ENCODE measurements at places on chromosomes 1 and 21.

DNA sequence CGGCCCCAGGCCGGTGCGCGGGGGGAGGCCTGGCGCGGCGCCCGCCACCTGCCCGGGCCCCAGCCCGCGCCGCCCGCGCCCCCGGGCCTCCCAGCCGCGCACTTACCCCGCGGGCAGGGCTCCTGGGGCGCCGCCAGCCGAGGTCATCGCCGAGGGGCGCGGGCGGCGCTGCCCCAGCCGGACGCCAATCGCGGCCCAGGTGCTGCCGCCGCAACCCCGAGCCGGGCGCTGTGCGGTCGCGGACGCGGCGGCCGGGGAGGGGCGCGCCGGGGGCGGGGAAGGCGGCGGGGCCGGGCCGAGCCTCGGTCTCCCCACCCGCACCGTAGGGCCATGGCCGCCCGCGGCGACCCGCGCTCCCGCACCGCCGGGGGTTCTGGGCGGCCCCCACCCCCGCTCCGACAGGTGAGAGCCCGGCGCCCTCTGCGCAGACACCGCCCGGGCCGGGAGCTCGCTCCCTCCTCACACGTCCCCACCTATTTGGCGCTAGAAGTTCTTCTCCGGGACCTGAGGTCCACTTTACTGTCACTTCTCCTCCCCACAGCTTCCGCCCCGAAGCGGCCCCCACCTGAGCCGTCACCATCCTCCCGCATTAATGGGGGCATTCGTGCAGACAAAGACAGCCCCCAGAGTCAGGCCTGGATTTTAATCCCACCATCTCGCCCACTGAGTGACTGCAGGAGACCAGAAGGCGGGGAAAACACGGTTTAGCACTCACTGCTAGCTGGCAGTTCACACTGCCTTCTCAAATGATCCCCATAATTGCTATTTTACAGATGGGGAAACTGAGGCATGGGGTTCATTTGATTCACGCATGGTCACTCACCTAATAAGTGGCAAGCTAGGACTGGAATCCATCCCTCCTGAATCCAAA is at the start of gene TTC39A:
TSS of gene TTC39A (minus strand) at position 232 of the 871 bp plus-strand sequence. CDS start at position 147, 85 bp downstream.
- no peak for DNase-seq

GRCh38 chr1:110262296-110262695 is 52.2 kb downstream of the KCNC4 start:
- DNase-seq = no peak

- no peak for DNase-seq
Measured at GRCh38 chr1:204626381-204626780, 59.2 kb downstream of the LRRN2 start.

DNA sequence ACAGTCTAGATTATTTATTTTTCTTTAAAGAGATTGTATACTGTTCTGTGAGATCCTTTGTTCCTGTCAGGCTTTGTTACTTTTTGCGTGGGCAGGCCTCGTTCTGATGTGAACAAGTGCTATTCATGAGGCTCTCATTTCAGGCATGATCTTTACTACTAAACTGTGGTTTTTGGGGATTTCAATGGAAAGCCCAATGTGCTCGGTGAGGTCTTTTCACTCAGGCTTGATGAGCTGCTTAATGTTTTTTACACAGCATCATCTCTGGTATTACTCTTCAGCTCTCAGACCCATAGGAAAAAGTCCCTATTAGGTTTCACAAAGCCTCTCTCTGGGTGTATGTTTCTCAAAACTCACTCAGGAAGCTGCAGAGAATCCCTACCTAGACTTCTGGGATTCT is 419.4 kb downstream of the GPATCH2 start:
- DNase-seq = no peak

- DNase-seq = no peak
Measured at GRCh38 chr21:14308234-14308633, 74.7 kb downstream of the HSPA13 start.

DNA sequence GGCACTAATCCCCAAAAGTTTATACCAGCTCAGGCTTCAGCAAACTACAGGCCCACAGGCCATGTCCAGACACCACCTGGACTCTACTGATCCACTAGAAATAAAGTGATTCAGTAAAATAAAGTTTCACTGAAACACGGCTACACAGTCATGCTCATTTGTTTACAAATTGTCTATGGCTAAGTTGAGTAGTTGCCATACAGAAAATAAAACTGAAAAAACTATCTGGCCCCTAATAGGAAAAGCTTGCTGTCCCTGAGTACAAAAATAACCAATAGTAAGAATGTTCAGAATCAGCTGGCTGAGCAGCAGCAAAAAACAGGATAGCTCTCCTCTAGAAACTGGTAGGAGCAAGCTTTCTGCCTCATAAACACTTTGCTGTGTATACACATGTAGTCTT is 221.5 kb downstream of the RERE start:
- DNase-seq = no peak

- DNase-seq = no peak
Measured at GRCh38 chr1:17200756-17201155, 4.2 kb upstream of the PADI1 start.

DNA sequence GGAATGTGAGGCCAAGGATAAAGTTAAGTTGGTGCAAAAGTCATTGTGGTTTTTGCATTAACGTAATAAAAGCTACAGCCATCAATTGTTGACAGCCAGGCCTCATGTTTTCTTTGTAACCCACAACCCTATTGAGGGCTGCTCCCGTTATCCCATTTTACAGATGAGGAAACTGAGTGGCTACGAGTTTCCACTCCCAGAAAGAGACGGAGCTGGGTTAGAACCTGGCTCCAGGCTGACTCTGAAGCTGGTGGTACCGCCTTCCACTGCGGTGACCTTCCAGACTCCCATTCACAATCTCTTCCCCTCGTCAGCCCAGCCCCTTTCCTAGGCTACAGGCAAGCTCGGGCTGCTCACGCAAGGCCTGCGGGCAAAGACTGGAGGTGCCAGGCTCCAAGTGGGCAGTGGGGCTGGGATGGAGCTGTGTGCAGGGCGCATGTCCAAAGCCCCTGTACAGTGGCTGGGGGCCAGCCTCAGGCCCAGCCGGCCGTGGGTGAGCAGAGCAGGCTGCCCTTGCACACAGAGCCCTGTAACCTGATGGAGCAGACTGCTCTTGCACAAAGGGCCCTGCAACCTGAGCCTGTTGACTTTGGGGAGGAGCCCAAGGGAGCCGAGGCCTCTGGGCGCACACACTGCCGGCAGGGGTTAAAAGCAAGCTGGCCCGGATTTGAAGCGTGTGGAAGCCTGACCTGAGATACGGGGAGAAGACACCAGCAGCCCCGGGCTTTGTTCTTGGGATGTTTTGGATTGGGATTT is 97.4 kb upstream of the TMPRSS2 start:
- no peak for DNase-seq

GRCh38 chr21:44773291-44773932 is 28.2 kb downstream of the UBE2G2 start:
- no peak for DNase-seq

GRCh38 chr21:36099000-36099399 is 29.2 kb downstream of the CBR1 start:
- DNase-seq = no peak

DNA sequence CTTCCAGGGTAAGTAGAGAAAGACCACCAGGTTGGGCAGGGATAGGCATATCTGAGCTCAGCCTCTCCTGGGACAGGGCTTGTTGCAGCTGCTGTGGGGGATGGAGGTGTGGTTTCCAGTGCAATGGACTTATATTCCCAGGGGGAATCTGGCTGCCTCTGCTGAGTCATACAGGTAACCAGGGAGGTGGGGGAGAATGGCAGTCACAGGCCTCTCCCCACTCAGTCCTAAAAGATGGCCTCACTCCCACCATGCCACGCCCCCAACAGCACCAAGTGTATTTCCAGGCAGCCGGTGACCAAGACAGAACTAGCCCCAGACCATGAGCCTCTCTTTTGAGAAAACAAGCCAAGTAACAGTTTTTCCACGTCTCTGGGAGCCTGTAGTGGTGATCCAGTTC is 1240.7 kb downstream of the BRINP3 start:
- DNase-seq = no peak

GRCh38 chr1:228920831-228921230 is 185.6 kb downstream of the RHOU start:
- DNase-seq = no peak

DNA sequence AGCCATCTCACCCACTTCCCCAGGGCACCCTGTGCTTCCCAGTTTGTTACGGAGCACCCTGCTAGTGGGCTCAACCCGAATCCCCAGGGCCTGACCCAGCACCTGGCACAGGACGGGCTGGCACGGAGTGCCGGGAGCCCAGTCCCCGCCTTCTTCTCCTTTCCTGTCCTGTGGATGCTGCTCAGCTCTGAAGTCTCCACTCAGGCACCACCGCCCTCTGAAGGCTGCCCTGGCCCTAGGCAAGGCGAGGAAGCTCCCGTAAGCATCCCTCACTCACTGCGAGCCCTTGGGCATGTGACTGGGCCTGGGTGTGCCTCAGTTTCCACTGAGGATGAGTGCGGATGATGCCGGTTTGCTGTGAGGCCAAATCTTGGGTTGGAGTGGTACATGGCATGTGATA is 21.8 kb downstream of the SLC1A7 start:
- no peak for DNase-seq

DNA sequence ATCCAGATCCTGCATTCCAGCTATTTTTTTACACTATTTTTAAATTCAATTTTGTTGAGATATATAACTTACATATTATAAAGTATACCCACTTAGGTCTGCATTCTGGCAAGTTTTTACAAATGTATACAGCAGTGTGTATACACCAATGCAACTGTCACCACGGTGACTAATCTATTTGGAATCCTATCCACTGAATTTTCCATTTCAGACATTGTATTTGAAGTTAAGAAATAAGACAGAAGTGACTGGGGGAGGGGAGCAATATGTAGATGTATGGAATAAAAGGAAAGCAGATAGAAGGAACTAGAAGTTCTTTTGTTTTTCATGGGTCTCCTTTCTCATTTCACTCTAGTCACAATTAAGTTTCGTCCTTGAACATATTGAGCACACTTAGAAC is 431.5 kb upstream of the CHRM3 start:
- no peak for DNase-seq

- no peak for DNase-seq
Measured at GRCh38 chr1:162966613-162967012, 102.5 kb upstream of the RGS4 start.

- no peak for DNase-seq
Measured at GRCh38 chr1:50105433-50105832, 3.3 kb upstream of the ELAVL4 start.

DNA sequence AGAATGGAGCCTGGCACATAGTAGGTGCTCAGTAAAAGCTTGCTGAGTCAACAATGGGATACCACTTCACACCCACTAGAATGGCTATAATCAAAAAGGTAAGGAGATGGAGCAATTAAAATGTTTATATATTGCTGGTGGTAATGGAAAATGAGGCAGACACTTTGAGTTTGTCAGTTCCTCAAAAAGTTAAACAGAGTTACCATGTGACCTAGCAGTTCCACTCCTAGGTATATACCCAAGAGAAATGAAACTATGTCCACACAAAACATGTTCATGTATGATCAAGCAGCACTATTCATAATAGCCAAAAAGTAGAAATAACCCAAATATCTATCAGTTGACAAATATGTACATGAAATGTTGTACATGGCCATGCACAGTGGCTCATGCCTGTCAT is 74.8 kb upstream of the ECE1 start:
- DNase-seq = no peak

DNA sequence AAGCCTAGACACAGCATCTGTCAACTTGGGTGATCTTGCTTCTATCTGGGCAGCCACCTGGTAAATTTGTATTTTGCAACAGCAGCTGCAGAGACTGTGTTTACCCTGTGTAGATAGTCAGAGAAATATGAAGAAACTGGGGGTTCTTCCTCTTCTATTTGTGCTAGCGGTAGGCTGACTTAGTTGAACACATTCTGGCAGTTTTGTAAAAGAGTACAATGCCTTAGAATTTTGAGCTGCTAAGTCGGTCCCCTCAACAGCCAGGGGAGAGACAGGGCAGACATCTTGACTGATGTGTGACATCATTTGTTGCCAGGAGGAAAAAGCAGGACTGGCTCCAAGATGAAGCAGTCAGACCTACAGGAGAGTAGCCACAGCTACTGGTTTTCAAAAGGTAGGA is 53.7 kb downstream of the KCNJ6 start:
- no peak for DNase-seq

DNA sequence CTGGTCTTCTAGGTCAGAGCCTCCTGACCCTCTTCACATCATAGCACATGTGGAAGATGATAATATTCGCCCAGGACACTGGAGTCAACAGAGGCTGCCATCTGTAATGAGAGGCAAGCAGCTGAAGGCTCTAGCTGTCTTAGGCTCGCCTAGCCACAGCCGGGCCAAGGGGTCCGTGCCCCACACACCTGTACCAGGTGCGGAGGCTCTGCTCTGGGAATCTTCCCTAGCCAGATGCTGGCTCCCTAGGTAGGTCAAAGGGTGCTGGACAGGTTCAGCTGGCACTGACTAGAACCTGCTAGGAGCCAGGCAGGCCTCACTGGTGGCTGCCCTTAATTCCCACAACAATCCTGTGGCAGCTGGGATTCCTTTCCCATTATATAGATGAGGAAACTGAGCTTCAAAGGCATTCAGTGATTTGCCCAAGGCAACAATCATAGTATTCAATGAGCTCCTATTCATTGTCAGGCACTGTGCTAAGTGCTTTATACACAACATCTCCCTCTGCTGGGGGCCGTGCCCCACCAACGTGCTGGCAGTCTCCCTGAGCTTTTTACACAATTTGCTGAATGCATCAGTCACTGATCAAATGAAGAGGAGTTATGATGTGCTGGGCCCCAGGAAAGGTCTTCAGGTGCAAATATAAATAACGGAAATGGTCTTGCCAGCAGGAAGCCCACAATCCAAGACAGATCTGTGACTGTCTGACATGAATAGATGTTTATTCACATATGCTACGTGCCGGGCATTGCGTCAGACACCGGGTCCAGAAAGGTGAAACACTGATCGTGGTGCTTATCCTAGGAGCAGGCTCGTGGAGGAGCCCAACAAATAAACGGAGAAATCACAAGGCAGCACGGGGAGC is 58.0 kb downstream of the DDX20 start:
- DNase-seq = no peak

GRCh38 chr21:46555225-46555617 is 49.7 kb downstream of the S100B start:
- no peak for DNase-seq

GRCh38 chr1:10687251-10687651 is 109.2 kb downstream of the CASZ1 start:
- no peak for DNase-seq

GRCh38 chr21:25421321-25422028 is 185.8 kb downstream of the MRPL39 start:
- no peak for DNase-seq

GRCh38 chr1:238073991-238074390 is 183.3 kb upstream of the ZP4 start:
- no peak for DNase-seq

DNA sequence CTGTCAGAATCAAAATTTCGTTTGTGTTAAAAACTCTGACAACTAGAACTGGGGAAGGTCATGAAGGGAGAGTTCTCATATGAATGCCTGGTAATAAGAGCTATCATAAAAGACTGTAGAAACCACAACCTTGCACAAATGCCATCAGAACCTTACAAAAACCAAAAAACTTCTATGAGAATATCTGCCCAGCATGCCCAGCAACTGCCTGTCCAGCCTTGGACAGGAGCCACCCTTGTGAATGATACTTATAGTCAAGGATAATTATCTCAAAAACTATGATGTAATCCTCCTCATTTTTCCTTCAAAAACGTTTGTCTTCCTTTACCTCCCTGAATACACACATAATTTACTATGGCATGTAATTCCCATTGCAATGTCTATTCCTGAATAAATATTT is 53.4 kb upstream of the C1orf185 start:
- no peak for DNase-seq

GRCh38 chr1:209510063-209510462 is 73.5 kb upstream of the CAMK1G start:
- no peak for DNase-seq

GRCh38 chr1:215198021-215198420 is 115.5 kb downstream of the KCNK2 start:
- DNase-seq = no peak
